ENCODE measurements at places on chromosomes 16 and 17.

DNA sequence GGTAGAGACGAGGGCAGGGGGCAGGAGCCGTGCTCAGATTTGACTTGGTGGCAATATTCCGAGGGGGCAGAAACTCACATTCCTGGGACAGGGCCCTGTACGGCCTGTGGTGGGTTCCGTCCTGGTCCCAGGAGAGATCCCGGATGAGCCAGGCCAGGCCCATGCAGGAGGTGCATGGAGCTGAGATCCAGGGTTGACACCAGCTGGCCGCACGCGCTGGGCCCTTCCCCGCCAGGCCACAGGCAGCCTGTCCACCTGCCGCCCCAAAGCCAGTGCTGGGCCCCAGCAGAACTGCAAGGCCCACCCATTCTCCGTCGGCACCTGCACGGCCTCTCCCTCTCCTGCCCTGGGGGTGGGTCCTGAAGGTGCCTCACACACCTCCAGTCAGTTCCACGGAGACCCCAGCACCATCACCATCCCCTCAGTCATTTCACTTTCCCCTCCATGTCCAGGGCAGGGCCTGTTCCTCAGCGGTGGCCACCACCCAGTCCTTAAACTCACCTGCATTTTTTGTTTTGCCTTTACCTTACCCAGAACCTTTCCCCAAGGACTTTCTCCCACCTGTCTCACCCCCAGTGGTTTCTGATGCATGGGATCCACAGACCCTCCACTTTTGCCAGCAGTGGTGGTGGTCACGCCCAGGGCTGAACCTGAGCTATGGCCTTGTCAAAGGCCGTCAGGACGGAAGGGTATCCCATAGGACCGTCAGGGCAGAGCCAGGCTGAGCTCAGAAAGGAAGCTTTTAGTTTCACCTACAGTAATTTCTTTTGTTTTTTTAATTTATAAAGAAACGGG lies 25.1 kb upstream of the CDH15 start:
- no peak for DNase-seq

GRCh38 chr17:80859002-80859941 lies 132.4 kb upstream of the CHMP6 start:
- DNase-seq = peak; percentile 65

GRCh38 chr16:15897834-15898254 lies 9.4 kb upstream of the CEP20 start:
- no peak for DNase-seq

GRCh38 chr17:41919165-41919817 lies 540 bp upstream of the ACLY start:
- DNase-seq = no peak

DNA sequence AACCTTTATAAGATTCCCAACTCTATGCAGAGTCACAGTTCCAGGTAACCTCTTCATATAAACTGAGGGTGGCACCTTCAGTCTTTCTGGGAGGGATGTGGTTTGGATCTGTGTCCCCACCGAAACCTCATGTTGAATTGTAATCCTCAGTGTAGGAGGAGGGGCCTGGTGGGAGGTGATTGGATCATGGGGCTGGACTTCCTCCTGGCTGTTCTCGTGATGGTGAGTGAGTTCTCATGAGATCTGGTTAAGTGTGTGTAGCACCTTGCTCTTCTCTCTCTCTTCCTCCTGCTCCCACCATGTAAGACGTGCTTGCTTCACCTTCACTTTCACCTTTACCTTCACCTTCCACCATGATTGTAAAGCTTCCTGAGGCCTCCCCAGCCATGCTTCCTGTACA lies 30.5 kb downstream of the HS3ST2 start:
- no peak for DNase-seq

- no peak for DNase-seq
Observed at GRCh38 chr17:15238057-15238456, 27.1 kb downstream of the PMP22 start.

GRCh38 chr17:47744168-47745036 lies 11.4 kb downstream of the TBX21 start:
- no peak for DNase-seq

GRCh38 chr16:444027-444426 lies 18.6 kb downstream of the RAB11FIP3 start:
- DNase-seq = no peak

DNA sequence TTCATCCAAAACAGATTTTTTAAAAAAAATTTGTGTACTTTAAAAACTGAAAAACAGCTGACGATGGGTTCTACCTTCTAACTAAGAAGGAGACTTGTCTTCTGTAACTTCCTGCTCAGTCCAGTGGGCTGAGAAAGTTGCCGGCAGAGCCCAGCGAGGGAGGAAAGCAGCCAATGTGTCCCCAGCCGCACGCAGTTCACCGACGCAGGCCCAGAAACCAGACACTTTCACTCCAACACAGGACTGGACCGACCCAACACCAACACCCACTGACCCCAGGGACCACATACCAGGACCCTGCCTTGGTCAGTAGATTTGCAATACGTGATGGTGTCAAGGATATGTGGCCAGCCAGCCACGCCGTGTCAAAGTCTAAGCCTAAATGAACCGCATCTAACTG lies 25.6 kb downstream of the TRAP1 start:
- DNase-seq = no peak

- no peak for DNase-seq
Observed at GRCh38 chr17:74882517-74883240, 9.9 kb upstream of the FDXR start.

DNA sequence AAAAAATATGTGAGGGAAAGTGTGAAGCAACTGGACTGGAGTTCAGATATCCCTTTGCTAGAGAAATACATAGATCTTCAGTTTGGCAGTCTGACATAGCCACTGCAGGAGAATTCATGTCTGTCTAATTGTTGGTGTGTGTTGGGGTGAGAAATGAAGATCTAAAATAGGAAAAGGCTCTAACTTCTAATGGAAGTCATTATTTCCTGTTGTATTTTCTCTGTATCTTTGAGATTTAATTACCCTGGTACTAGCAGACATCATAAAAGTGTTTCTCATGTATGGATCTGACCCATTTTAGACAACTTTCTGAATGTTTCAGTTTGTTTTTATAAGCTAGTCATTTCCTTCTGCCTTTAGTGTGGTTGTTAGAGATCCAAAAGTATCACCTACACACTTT lies 128.3 kb downstream of the NLK start:
- DNase-seq = no peak

DNA sequence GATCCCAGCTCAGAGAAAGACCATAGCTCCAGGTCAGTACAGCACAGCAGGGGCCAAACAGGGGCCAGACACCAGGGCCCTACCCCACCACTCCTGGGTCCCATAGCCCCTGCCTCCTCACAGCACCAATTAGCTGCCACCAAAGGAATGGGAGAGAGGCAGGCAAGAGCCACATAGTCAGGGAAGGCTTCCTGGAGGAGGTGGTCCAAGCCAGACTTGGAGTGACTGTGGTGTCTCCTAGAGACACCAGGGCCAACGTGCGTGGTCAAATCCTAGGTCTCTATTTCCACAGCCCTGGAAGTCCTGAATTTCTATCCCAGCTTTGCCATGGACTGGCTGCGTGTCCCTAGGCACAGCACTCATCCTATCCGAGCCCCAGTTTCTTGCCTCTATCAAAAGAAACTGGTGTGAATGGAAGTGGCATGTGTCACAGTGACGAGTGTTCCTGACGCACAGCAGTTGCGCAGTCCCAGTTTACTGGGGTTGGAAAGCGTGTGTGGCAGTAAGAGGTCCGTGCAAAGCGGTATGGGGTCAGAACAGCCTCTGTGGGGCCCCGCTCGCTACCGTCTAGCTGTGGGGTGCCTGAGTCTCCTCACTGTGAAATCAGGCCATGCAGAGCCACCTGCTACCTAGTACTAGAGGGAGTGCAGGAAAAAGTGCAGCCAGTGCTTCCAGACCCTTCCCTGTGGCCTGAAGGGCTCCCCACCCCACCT lies 23.5 kb downstream of the KCNJ12 start:
- DNase-seq = no peak

DNA sequence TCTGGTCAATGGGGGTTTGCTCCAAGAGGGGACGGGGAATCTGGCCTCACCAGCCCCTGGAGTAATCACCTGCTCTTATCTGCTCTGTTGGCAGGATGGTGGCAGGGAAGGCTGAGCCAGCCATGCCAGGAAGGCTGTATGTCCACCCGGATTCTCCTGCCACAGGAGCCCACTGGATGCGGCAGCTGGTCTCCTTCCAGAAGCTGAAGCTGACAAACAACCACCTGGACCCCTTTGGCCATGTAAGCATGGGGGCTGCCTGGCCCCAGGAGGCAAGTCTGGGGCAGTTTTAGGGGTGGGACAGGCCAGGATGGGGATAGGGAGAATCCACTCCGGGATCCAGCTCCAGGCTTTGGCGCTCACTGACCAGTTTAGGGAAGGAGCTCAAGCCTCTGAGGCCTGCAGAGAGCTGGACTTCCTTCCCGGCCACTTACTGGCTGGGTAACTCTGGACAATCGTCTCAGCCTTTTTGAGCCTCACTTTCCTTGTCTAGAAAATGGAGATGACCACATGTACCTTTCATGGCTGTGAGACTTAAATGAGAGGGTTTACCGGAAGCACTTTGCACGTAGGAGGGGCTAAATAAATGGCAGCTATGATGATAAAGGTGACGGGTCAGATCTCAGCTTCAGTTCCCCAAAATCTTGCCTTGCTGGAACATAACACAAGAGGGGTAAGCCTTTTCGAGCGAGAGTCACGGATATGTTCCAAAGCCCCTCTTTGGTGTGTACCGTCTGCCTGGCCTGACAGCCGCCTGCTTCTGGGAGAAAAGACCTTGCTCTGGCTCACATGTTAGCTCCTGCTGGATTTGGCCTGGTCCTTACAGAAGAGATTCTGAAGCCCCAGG lies 15.4 kb downstream of the TBX4 start:
- DNase-seq = no peak

GRCh38 chr17:48037838-48038323 lies 284 bp upstream of the COPZ2 start:
- no peak for DNase-seq

- no peak for DNase-seq
Observed at GRCh38 chr17:40819528-40820125, 2.8 kb downstream of the KRT10 start.

- DNase-seq = no peak
Observed at GRCh38 chr16:77989846-77990245, 32.5 kb upstream of the CLEC3A start.
